LHCN-M2 (cell line): ENCODE measurements at places on chromosomes 1 and 21.

DNA sequence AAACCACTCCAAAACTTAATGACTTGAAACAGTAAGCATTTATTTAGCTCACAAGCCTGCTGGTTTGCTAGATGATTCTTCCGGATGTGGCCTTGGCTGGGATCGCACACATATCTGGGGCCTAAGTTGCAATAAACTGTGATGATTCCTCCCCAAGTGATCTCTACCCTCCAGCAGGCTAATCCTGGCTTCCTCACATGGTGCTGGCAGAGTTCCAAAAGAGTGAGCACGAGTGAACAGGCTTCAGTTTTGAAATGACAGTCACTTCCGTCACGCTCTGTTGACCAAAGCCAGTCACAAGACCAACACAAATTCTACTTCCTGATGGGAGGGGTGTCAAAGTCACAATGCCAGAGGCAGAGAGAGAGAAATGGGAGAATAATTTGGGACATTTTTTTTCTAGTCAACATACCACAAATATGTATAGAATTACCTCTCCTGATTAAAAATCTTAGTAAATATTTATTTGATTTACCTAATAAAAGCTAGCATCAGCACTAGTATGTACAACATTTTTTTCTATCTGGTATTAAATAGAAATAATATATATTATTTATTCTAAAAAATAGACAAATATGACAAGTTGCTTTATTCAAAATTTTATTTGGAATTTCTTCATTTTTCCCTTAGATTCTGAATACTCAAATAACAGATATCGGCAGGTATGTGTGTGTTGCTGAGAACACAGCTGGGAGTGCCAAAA is 292.7 kb downstream of the TPR start:
- DNase-seq, result peak; percentile 67

GRCh38 chr1:162040657-162041056 is 17.0 kb upstream of the OLFML2B start:
- no peak for DNase-seq

- DNase-seq, result peak; percentile 98
These were observed 17.4 kb downstream of the CELA3A start for GRCh38 chr1:22018583-22019559.

GRCh38 chr1:119542492-119542946 is 35.5 kb downstream of the HSD3B1 start:
- DNase-seq, result peak; percentile 6

- no peak for DNase-seq
These were observed 74.3 kb downstream of the DHRS3 start for GRCh38 chr1:12543740-12544154.

DNA sequence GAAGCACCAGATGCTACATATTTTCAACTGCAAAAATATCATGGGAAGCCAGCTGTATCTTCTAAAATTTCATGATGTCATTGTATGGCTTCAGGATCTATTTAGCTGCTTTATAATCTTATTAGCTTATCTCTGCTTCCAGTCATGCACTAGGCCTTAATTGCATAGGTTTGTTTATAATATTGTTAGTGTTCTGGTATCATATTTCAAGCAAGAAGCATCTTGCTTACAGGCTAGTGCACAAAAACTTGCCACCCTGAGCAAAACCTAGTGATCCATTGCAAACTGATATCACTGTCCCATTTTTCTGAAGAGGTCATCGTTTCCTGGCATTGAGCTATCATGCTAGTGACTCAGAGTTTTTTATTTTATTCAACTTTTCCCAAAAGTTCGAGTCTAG is 15.7 kb upstream of the NRIP1 start:
- no peak for DNase-seq

DNA sequence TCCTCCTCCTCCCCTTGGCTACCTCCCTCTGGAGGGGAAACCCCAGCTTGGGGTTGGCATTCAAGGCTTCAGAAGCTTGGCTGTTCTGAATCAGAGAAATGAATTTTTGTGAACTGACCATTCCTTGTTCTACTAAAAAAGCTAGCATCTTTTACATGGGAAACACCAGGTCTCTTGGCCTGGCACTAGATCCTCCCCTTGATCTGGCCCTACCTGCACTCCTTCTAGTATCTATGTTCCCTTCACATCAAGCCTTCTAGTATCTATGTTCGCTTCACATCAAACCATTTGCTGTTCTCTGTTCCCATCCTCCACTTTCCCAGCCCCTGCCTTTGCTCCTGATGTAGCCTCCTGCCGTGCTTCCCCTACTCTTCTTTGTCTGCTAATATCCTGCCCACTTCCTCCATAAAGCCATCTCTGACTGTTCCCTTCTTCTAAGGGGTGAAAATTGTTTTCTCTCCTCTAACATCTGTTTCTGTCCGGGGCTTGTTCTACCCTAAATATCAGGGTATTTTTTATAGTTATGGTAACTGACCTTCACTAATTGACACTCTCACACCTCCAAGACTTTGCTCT is 25.8 kb downstream of the FAM151A start:
- DNase-seq, result no peak

DNA sequence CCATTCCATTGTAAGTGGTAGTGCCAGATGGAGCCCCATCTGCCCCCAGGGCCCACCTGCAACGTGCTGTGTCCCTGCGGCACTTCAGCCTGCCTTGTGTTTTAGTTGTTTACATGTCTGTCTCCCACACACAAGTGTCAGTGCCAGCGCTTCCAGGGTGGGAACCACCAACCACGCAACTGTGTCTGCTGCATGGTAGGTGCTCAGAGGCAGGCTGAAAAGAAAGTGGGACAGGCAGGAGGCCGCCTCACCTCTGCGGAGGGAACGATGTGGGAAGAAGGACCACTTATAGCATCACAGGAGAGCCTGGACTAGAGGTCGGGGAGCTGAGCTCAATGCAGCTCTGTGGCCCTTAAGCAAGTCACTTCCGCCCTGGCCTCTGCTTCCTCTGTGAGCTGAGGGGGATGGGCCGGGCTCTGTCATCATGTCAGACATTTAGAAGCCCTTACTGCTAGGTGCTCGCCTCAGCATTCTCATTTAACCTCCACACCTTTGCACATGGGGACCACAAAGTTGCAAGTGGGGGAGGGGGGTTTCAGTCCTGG is 17.9 kb downstream of the SLC9A1 start:
- DNase-seq, result no peak

DNA sequence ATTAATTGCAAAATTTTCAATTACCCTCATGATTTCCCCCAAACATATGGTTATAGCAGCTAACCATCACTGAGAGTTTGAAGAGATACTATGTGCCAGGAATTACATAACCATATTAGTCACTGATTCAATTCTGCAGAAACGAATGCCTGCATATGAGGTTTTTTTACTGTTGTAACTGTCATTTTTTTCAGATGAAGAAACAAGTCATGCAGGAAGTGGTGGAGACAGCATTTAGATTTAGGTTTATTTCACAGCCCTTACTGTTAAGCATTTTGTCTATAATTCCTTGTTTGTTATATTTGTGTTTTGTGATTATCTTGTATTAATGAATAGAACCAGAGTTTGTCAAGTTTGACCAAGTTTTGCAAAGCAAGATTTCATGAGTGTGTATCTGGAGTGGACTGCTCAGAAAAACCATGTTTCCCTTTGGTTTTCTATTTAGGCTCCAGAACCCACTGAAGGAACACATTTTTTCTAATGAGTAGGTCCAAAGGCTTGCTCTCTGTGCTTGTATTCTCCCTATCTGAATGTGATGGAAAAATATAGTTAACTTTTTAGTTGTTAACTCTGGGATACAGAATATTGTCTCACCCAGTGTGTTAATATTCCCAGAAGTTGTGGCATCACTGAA is 308.5 kb upstream of the ADAMTS5 start:
- peak; percentile 86 for DNase-seq

- no peak for DNase-seq
These were observed 242.8 kb downstream of the TGFB2 start for GRCh38 chr1:218587900-218588299.

- no peak for DNase-seq
These were observed 136.3 kb downstream of the ACTL8 start for GRCh38 chr1:17891205-17892110.
